NB4 (cell line): ENCODE measurements at places on chromosomes 11 and 22.

GRCh38 chr11:82012276-82012675, 721.4 kb downstream of the FAM181B start:
- DNase-seq, result no peak

- no peak for DNase-seq
Observed at GRCh38 chr11:88480223-88480622, 142.7 kb upstream of the CTSC start.

GRCh38 chr11:122109932-122110331, 6.1 kb downstream of the BLID start:
- DNase-seq, result no peak

GRCh38 chr11:83007909-83008580, 63.7 kb downstream of the RAB30 start:
- DNase-seq, result no peak

- DNase-seq, result peak; percentile 50
Observed at GRCh38 chr22:42926104-42926503, 69.0 kb upstream of the ARFGAP3 start.

DNA sequence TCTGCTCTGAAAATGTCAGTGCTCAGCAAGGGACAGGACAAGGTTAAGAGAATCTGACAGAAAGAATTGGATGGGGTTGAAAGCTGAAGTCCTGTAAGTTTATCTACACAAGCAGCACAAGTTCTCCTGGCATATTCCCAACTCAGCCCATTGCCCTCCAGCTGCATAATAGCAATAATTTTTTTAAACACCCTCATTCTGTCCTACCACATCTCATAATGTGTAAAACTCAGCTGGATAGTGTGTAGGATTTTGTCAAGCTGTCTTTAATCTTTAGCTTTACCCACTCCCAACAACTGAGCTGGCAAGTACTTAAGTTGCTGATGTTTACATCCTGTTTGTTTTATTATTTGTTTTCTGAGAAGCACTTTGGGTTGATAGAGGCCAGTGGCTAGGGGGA, 158.9 kb downstream of the CADM1 start:
- DNase-seq, result no peak

- peak; percentile 49 for DNase-seq
Observed at GRCh38 chr11:132858223-132858622, 674.1 kb downstream of the OPCML start.

- no peak for DNase-seq
Observed at GRCh38 chr22:27393371-27393770, 408.2 kb downstream of the MN1 start.

DNA sequence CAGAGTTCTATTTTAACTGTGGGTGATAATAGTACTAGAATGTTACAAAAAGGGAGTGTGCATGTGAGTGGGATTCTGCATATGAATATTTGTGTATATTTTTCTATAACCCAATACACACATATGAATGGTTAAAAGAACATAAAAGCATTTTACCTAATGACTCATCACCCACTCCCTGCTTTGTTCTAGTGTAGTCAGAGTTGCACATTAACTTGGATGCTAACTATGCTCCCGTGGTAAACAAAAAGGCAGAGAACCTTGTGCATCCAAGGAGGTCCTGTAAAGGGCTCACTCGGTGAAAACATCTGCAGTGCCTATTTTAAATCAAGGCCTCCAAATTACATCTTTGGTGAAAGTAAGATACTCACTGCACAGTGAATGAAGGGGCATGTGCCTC, 1289.4 kb downstream of the LRRC4C start:
- no peak for DNase-seq

DNA sequence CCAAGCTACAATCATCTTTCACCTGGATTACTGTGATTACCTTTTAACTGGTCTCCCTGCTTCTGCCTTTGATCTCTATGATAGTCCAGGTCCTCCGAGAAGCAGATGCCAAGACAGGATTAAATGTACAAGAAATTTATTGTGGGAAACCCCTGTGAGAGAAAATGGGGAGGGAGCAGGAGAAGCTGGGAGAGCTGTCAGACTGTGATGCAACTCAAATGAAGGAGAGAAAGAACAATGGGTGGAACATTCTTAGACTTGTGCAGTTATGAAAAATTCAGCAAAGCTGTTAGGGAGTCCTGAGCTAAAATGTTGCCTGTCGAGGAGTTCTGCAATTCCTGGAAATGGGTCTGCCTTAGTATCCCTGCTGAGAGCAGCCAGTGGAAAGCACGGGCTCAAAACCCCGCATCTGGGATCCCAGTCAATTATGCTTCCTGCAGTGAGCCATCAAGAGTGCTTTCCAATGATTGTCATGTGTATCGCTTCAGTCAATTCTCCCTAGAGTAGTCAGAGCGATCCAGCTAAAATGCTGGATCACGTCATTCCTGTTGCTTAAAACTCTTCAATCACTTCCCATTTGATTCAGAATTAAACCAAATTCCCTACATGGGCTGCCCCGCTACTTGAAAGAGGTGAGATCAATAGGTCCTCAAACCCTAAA, 16.5 kb upstream of the CSTF3 start:
- DNase-seq, result no peak

- DNase-seq, result no peak
Observed at GRCh38 chr11:75219869-75220268, 20.7 kb upstream of the TPBGL start.

GRCh38 chr22:27252282-27253049, 549.1 kb downstream of the MN1 start:
- DNase-seq, result peak; percentile 45

GRCh38 chr11:61054513-61054912, 47.8 kb upstream of the CD5 start:
- DNase-seq, result no peak

- DNase-seq, result peak; percentile 16
Observed at GRCh38 chr11:80815752-80816453, 1375.1 kb upstream of the TENM4 start.

DNA sequence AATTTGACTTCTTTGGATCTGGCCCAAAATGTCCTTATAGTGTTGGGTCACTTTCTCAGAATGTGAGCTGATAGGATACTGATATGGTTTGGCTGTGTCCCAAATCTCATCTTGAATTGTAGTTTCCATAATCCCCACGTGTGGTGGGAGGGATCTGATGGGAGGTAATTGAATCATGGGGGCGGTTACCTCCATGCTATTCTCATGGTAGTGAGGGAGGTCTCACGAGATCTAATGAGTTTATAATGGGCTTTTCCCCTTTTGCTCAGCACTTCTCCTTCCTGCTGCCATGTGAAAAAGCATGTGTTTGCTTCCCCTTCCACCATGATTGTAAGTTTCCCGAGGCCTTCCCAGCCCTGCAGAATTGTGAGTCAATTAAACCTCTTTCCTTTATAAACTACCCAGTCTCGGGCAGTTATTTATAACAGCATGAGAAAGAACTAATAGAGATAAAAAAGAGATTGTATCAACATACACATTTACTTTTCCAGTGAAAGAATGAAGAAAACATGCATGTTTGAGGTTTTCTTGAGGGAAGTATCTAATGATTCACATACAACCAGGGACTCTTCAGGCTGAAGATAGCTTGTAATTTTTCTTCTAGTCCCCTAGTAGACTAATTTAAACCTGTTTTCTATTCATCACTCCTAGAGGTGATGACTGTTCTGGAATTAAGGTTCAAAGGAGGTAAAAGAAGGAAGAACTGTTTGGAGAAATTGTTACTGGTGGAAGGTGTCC, 17.3 kb upstream of the CSTF3 start:
- DNase-seq, result no peak

GRCh38 chr11:134712228-134713145, 300.4 kb upstream of the B3GAT1 start:
- no peak for DNase-seq

- peak; percentile 71 for DNase-seq
Observed at GRCh38 chr11:74388678-74389327, 9.4 kb downstream of the PGM2L1 start.

DNA sequence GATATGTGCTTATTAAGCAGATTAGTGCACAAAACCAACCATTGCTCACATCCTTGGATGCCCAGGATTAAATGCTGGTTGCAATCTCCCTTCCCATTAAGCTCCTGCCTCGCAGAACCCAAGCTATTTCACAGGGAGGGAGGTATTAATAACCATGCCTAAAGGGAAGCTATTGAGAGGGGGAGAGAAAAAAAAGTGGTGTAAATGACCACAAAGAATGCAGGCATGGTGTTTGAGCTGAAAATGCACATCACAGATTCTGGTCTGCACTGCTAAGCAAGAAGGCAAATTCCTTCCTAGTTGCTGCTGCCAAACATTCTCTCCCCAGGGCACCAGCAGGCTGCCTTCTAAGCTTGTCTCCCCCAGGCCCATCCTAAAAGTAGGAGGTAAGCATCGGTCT, 92.0 kb upstream of the ISX start:
- no peak for DNase-seq

DNA sequence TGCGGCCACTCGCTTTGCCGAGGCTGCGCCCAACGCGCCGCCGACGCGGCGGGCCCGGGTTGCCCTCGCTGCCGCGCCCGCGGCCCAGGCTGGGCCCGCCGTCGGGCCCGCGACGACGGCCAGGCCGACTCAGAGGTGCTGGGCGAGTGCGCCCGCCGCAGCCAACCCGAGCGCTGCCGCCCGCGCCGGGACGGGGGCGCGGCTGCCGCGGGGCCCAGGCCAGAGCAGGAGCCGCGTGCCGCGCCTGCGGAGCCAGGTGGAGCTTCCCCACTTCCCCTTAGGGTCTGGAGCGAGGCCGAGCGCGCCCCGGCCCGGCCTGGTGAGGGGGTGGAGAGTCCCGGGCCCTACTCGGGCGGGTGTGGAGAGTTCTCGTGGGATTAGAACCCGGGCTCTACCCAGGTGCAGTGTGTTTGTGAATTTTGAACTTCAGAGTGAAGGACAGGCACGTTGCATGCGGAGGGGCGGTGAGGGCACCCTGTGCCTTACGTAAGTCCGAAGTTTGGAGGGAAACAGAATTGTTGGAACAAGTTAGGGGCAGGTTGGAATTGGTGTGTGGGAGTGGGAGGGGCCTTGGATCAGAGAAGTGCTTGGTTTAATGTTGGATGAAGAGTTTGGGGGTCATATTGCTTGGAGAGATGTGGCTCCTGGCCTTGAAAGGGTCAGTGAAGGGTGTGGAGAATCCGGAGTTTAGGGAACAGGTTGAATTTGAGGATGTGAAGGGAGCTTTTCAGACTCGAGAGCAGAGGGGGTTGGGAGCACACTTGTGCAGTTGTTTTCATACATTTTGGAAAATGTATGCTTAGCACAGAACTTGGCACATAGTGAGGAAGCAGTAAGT, 697 bp downstream of the RNF169 start:
- DNase-seq, result peak; percentile 90

DNA sequence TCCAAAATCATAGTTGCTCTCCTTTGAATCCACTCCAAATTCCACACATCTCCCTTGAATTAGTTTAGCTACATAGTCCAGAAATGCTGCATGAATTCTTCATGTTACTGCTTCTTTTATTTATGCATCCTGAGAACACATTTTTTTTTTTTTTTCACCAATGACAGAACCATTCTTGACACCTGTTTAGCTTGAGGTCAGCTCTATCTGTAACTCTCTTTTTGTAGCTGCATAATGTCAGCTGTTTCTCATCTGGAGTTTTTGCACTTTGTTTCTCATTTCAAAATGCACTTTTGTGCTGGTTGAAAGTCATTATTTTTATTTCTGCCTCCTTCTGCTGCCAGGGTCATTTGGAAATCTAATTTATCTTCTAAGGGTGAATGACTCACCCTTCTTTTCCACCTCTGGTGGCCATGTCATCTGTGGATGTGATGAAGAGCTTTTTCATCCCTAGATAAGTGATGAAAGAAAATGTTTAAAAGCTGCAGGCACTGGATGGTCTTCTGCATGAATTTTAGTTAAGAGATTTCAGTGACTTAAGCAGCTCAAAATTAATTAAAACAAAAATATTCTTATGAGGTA, 93.7 kb downstream of the JRKL start:
- no peak for DNase-seq

- DNase-seq, result peak; percentile 88
Observed at GRCh38 chr22:17087498-17088131, 2.8 kb downstream of the IL17RA start.

DNA sequence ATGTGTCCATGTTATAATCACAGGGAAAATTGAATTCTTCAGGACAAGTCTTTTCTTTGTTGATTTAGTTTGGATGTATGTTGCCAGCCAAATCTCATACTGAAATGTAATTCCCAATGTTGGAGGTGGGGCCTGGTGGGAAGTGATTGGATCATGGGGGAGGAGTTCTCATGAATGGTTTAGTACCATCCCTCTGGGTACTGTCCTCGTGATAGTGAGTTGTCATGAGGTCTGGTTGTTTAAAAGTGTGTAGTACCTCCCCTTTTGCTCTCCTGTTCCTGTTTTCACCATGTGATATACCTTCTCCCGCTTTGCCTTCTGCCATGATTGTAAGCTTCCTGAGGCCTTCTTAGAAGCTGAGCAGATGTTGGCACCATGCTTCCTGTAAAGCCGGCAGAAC, 100.3 kb downstream of the CCDC81 start:
- no peak for DNase-seq

- no peak for DNase-seq
Observed at GRCh38 chr11:131766637-131767036, 396.2 kb downstream of the NTM start.

DNA sequence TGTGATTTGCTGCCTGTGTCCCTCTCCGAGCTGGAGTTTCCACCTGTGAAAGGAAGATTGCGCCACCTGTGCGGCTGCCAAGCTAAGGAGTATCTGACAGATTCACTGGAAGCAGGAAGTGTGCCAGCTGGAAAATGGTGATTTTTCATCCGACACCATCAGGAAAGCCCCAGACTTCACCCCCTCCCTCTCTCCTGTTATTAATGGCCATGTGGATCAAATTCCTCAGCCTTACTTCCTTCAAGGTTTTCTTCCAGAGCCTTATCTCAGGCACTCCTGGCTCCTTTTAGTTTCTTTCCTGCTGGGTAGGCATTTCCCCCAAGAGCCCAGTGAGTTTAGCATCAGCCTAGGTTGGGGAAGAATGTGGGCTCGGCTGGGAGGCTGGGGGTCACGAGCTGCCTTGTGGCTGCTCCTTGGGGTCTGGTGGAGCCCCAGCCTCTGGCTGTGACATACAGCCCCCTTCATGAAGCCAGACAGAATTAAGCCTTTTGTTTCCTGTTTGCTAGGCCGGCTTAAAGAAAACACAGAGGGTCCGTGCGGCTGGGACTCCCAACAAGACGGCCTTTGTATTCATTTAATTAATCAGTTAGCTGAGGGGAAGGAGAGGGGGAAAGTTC, 37.1 kb downstream of the PKNOX2 start:
- DNase-seq, result no peak

DNA sequence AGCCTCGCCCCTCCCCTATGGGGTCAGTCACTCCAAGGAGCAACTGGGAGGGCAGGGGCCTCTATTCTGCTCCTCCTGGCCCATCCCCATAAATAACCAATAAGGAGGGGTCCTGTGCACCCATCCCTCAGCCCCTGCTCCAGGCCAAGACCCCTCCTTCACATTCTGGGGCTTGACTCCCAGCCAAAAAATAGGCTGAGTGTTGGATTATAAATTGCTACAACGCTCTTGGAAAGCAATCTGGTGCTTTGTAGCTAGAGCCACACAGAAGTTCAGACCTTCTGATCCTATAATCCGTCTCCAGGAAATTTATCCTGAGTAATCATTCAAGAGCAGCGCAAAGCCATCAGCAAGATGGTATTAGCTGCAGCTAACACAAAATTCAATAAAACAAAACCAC, 42.5 kb downstream of the ABCC8 start:
- DNase-seq, result no peak

- no peak for DNase-seq
Observed at GRCh38 chr22:50204571-50204970, 3.8 kb downstream of the SELENOO start.
